ENCODE measurements at places on chromosomes 3 and 15.

DNA sequence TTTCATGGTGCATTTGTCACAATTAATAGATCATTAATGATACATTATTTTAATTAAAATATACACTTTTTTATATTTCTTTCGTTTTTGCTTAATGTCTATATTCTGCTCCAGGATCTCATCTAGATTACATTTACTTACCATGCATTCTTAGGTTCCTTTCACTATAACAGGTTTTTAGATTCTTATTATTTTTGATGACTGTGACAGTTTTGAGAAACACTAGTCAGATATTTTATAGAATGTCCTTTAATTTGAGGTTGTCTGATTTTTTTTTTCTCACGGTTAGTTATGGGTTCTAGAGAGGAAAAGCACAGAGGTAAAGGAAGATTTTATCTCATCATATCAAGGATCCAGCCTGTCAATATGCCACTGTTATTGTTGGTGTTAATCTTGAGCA, 595.8 kb upstream of the BCHE start:
- DNase-seq: no peak

- DNase-seq: no peak
Measured at GRCh38 chr15:28020644-28021043, 78.5 kb downstream of the OCA2 start.

DNA sequence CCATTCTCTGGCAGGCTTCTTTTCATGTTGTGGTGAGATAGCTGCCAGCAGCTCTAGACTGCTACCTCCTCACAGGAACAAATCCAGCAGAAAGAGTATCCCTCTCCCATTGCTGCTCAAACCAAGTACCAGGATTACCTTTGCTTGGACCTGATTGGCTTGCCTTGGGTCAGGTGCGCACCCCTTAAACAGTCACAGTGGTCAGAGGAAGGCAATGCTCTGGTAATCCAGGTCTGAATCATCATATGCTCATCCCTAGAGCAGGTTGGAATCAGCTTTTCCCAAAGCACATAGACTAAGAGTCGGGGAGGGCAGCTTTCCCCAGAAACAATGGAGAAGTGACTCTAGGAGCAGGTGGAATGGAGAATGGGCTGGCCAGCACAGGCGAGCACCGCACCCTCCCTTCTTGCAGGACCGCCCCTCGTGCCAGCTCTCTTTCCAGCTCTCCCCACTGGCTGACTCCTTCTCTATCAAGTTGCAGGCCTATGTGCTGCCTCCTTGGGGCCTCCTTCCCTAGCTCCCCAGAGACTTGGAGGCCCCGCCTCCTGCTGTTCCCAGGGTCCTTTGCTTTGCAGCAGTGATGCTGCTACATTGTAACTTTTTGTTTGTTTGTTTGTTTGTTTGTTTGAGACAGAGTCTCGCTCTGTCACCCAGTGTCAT, 29.9 kb upstream of the ADPGK start:
- DNase-seq: peak; percentile 14

- DNase-seq: no peak
Measured at GRCh38 chr3:156898296-156898880, 72.2 kb downstream of the LEKR1 start.

DNA sequence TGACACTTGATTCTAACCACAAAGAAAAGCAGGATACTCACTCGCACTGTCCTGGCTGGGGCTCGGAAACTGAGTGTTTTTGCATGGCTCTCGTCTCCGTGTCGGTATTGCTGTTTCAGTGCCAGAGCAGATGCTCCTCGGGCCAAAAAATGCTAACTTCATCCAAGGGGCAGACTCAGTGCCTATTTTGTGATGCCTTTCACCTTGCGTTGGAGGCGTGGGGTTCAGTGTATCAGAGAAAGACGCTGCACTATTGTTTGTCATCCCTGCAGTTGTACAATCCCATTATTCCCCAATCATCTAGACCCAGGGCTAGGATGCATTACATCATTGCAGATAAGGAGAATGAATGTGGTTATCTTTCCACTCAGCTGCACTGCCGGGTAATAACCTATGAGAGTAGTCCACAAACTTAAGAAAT, 1.4 kb downstream of the CACNA2D3 start:
- DNase-seq: no peak

DNA sequence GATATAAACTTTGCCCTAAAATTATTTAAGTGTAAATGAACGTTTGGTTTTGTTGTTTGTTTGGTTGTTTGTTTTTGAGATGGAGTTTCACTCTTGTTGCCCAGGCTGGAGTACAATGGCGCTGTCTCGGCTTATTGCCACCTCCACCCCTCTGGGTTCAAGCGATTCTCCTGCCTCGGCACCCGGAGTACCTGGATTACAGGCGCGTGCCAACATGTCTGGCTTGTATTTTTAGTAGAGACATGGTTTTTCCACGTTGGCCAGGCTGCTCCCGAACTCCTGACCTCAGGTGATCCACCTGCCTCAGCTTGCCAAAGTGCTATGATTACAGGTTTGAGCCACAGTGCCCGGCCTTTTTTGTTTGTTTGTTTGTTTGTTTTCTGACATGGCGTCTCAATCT, 87.9 kb upstream of the CHD2 start:
- peak; percentile 34 for DNase-seq

DNA sequence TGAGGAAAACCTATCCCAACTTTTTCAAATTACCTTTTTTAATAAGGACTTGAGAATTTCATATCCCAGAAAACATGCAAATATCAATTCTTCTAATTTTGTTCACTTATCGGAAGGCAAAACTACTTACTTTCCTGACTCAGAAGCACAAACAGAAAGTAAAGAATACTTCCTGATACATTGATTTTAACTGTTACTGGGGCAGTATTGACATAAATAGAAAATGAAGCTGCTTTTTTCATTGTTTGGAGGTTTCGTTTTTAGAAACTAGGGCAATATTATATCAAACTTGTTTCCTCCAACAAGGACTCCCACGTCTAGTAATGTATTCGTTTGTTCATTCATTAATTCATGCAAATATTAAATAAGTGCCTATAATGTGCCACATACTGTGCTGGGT, 19.1 kb downstream of the PAQR9 start:
- no peak for DNase-seq

GRCh38 chr15:58506783-58507668, 75.2 kb downstream of the LIPC start:
- DNase-seq: no peak

DNA sequence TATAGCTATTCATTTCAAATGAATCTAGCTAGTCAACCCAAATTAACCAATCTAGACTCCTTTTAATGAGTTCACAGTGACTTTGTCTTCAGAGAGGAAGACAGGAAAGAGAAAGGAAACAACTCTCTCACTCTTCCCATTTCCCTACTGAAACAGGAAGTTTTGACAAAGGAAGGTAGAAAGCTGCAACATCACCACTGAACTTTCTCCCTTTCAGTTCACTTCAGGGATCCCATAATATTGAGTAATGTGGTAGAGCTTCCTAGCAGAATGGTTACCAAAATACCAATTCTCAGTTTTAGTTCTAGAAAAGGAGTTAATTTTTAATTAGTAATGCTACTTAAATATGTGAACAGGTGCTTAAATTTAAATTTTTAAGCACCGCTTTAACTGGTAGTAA, 7.5 kb downstream of the VPS13C start:
- DNase-seq: no peak

DNA sequence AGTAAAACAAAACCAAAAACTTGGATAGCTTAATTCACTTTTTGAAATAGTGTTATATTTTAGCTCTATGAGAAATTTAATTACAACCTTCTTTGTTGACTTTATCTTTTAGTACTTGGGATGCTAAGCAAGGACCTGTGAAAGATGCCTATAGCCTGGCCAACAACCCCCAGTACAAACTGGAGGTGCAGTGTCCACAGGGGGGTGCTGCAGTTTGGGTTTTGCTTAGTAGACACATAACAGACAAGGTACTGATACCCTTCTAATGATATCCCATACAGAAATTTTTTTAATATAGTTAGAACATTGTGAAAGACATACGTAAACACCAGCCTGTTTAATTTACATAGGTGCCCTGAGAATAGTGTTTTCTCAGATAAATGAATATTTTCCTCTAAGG, 35.3 kb downstream of the CAPN7 start:
- no peak for DNase-seq

DNA sequence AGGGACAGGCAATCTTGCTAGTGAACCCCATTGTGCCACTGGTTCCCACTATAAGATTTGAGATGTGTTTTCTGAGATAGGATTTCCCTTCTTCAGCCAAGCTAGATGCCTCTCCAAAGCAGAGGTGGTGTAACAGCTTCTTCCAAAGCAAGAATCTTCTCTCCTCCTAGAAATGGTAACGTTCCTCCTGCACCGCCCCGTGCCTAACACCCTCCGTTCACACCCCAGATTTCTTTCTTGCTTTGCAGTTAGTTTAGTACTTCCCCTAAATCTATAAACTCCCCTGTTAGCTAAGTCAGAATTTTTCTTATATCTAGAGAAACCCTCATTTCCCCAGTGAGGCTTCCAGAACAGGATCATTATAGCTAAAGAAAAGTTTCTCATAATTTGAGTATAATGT, 617.6 kb upstream of the MDFIC2 start:
- DNase-seq: no peak

DNA sequence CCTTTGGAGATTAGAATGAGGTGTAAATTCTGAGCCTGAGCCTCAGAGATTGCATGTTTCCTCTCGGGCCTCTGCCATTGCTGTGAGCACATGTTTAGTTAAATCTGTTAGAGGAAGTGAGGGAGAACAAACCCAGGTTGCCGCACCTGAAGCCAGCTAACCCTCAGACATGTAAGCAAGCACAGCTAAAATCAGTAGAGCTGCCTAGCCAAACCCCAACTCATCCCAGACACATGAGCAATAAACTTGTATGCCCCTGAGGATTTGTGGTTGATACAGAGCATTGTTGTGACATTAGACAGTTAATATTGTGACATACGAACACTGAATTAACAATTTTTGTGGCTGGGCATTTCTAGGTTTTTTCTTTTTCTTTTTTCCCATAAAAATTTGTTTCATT, 41.9 kb downstream of the NMD3 start:
- peak; percentile 84 for DNase-seq

DNA sequence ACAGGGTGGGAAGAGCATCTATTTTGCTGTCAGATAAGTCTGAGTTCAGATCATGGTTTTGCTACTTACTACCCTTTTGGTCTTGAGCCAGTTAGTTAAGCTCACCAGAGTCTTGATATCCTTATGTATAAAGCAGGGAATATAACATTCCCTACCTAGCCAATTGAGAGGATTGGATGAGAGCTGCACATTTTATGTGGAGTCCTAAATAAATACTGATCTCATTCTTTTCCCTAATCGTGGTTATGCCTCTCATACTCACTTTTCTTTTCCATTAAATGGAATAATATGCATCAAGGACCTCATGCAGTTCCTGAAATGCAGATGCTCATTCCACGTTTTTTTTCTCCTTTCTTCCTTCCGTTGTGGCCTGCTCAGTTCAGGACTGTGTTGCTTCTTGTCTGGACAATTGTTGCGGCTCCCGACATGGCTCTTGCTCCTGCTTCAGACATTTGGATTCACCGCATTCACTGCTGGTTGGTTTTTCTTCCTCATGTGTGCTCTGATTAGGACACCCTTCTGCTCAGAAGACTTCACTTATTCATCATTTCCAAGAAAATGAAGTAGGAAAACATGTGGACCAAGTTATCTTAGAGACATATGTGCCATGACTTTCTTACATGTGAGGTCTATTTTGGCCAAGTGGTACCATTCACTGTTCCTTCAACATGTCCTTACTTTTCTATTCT, 90.2 kb downstream of the NFKBIZ start:
- no peak for DNase-seq

- no peak for DNase-seq
Measured at GRCh38 chr3:44339181-44340057, 853 bp downstream of the TCAIM start.

- DNase-seq: no peak
Measured at GRCh38 chr15:77410701-77411618, 8.9 kb downstream of the PEAK1 start.

DNA sequence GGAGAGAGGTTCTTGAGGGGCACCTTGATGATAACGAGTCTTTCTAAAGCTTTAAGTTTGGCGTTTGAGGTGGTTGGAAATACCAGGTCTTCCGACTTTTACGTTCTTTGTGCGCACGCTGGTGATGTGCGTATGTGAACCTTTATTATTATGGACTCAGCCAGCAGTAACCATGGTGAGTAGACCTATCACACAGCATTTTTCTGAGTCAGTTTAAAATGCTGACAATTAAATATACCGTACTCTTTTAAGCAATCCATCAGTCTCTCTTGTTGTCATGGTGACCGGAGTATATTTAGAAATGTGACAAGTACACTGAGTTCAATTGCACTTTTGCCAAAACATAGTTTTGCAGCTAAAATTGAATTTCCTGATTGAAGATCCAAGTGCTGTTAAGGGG, 172.2 kb downstream of the LPP start:
- DNase-seq: no peak

DNA sequence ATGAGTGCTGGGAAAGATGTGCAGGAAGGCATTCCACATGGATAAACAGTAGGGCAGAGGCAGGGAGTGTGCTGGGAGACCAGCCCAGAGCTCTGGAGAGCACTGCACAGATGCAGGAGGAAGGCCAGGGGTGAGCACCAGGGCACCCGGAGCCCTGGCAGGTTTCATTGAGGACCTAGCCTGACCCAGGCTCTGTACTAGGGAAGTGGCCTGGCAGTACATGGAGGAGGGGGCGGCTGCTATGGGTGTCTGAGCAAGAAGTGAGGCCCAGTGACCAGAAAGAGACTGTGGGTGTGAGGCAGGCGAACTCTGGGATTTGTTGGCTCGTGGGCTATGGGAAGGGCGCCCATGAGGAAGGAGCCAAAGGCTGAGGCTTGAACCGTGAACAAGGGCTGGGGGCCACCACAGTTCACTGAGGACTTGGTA, 139.1 kb downstream of the DNAJB8 start:
- DNase-seq: no peak

- DNase-seq: peak; percentile 66
Measured at GRCh38 chr3:50320853-50321335, 1.7 kb downstream of the HYAL2 start.

DNA sequence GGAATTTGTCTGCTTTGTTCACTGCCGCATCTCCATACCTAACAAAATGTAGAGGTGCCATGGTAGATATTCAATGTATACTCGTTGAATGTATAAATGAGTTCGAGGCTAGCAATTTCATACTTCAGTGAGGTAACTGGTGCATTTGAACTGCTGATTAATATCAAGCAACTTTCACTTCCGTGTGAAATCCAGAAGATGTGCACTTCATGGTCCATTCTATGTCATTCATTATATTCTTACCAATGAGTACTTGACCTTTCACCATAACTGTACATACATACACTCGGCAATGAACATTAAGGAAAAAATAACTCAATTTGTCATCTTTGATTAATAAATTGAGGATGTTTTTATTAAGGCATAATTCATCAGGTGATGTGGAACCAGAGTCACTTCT, 598.5 kb downstream of the ZNF385D start:
- DNase-seq: no peak

Data from mammary epithelial cell (primary cell).